ENCODE measurements at places on chromosomes 16 and 17.

DNA sequence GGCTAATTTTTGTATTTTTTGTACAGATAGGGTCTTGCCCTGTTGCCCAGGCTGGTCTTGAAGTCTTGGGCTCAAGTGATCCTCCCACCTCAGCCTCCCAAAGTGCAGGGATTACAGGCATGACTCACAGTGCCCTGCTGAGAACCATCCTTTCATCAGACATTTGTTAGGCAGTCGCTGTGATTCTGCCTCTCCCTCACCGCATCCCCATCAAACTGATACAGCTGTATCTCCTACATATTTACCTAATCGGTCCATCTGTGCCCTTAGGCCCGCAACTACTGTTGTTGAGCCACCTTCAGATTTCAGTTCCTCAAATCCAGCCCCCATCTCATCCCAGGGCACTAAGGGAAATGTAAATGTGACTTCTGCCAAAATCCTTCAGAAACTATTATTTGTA lies 2.0 kb upstream of the SLC43A2 start:
- no peak for DNase-seq

GRCh38 chr17:601244-601925 lies 113.3 kb downstream of the VPS53 start:
- no peak for DNase-seq

DNA sequence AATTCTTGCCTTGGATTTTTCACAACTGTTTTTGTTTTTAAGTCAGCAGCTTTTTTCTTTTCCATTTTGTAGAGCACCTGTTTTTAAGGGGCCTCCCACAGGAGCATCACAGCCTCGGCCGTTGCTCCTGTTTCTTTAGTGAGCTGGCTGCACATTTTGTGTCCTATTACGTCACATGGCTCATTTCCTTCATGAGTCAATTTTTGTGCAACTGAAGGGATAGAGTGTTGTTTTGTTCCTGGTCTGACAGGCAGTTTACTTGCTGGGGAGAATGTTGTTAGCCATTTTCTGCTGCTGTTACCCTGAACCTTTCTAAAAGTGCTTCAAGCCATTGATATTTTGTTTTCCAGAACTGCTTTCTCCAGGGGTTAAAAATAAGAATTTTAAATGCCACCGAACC lies 45.0 kb upstream of the CRISPLD2 start:
- DNase-seq = no peak

DNA sequence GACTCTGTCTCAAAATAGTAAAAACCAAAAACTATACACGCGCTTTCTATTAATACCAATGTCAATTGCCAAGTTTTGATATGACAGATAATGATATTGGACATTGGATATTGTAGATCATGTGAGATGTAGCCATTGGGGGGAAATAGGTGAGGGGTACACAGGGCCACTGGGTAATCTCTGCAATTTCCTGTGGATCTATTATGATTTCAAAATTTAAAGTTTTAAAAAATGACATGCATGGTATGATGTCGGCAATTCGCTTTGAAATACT lies 266.0 kb downstream of the PARN start:
- no peak for DNase-seq

GRCh38 chr17:20010099-20010863 lies 1.1 kb downstream of the SPECC1 start:
- DNase-seq = no peak

- no peak for DNase-seq
Observed at GRCh38 chr17:2445638-2446037, 44.8 kb upstream of the MNT start.

DNA sequence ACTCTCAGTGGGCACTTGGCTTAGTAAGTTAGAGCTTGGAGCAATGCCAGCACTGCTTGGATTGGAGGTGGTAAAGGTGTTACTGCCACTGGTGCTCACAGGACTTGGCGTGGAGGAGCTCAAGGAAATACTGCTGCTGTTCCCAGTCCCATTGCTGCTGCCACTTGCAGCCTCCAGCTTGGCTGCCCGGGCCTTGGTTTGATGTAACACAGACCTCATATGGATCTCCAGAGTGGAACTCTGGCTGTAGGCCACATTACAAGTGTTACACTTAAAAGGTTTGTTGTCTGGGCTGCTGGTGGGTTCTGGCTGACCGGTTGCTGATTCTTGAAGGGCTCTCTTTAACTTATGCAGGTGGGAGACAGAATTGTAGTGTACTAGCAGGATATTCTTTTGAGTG lies 250.3 kb downstream of the ZFHX3 start:
- no peak for DNase-seq

DNA sequence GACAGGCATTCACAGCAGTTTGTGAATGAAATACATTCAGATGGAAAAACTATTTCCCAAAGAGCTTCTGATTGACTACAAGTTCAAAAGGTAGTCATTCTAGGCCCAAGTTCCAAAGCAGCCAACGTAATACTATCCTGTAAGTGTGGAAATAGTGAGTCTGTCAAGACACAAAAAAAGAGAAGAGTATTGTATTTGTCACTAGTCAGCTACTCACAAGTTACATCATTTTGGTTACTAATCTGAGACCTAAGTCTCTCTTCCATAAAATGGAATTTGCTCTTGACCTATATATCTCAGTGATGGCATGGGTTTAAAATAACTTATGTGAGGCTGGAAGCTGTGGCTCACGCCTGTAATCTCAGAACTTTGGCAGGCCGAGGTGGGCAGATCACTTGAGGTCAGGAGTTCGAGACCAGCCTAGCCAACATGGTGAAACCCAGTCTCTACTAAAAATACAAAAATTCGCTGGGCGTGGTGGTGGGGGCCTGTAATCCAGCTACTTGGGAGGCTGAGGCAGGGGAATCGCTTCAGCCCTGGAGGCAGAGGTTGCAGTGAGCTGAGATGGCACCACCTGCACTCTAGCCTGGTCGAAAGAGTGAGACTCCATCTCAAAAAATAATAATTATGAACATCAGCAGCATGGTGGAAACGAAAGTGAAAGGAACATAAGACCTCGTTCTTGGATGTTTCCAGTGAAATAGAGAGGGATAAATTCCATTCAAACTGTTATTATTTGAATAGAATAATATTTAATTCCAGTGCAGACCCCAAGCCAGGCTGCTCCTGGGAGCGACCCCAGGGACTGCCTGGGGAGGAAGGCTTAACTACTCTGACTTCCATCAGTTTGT lies 2.9 kb downstream of the CMC2 start:
- no peak for DNase-seq

DNA sequence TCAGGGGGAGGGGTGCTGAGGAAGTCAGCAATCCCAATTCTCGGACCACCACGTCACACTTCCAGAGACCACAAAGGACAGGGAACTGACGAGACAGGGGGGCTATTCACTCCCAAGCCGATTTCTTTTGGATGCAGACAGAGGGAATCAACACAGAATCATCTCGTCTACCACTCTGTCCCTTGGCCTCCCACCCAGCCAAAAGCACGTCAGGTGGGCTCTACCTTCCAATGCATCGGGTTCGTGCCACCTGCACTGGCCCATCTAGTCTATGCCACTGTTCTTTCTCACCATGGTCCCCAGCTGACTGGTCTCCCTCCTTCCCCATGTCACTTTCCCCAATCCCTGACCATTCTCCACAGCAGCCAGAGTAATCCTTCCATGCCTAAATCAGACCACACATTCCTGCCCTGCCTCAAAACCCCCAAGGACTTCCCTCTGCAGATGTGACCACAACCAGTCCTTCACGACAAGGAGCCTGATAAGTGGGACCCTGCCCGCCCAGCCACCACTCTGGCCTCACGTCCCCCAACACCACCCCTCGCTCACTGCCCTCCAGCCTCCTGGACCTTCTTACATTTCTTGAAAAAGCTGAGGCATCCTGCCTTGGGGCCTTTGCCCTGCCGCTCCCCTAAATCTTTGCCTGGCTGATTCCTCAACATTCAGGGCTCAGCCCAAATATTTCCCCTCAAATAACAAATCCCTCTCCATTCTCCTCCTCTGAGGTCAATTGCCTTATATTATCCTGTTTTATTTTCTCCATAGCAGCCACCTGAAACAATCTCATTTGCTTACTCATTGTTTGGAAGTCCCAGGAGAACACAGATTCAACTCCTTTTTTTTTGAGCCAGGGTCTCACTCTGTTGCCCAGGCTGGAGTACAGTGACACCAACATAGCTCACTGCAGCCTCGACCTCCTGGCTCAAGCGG lies 70.4 kb downstream of the IL21R start:
- no peak for DNase-seq

DNA sequence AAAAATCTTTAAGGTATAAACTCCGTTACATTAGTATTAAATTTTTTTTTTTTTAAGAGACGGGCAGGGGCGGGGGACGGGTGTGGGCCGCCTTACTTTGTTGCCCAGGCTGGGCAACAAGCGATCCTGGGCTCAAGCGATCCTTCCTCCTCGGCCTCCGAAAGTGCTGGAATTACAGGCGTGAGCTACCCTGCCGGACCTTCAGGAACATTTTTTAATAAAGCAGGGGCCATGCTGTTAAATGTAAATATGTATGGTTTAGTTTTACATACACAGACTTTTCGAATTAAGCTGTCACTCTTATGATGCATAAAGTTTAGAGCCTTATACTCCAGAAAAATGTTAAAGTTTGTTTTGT lies 2.4 kb downstream of the PPM1D start:
- no peak for DNase-seq

GRCh38 chr16:52074133-52074532 lies 472.8 kb downstream of the TOX3 start:
- DNase-seq = no peak

GRCh38 chr16:49923411-49923810 lies 67.5 kb upstream of the ZNF423 start:
- no peak for DNase-seq

GRCh38 chr16:24890746-24891145 lies 45.0 kb downstream of the SLC5A11 start:
- DNase-seq = no peak

GRCh38 chr17:44968225-44969143 lies at the start of gene C1QL1:
C1QL1 (minus strand) TSS chr17:44968303; CDS start chr17:44968048, 255 bp downstream.
- peak; percentile 89 for DNase-seq

DNA sequence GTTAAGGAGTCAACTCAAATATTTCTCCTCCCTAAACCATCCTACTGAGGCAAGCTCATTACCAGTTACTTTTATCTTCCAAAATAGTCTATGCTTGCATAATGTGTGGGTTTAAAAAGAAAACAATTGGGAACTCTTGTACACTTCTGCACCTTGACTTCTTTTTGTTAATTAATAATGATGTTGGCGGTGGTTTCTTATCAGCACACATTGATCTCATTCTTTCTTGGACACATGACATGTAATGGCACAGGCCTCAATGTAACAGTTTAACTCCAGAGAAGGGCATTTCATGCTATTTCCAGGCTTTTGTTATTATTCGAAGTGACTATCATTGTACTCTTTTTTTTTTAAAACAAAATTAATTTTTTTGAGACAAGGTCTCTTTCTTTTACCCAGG lies 7.8 kb downstream of the PLCG2 start:
- DNase-seq = no peak

GRCh38 chr17:9644910-9645751 lies at the start of gene USP43:
USP43 (plus strand) TSS chr17:9645517; CDS start chr17:9645633, 116 bp downstream.
- DNase-seq = peak; percentile 29

DNA sequence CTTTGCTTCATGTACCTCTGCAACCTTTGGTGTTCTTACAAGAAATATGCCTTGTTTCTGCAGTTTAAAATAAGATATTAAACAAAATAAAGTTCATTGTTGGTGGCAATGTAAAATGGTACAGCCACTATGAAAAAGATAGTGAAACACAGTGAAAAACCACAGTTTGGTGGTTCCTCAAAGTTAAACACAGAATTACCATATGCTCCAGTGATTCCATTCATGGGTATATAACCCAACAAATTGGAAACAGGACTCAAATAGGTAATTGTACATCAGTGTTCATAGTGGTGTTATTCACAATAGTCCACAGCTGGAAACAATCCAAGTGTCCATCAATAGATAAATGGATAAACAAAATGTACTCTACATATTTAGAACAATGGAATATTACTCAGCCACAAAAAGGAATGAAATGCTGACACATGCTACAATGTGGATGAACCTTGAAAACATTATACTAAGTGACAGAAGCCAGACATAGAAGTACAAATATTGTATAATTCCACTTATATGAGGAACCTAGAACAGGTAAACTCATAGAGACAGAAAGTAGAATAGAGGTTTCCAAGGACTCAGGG lies 49.2 kb downstream of the CUEDC1 start:
- DNase-seq = peak; percentile 55

GRCh38 chr16:27226976-27227705 lies 23.8 kb downstream of the KDM8 start:
- DNase-seq = no peak

DNA sequence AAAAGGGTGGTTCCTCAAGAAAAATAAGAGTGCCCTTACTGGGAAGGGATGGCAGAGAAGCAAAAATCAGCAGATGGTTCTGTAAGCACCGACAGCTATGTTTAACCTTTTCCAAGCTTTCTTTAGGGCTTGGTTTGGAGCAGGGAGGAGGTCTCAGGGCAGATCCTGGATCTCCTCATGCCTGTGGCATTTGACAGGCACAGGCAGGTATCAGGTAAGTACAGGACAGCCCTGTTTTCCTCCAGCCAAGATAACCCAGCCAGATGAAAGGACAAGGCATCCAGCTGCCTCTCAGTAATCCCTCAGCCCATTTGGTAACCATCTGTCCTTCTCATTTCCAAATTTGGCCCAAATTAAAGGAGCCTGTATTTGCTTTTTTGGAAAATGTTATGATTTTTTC lies 141.5 kb downstream of the TOX3 start:
- no peak for DNase-seq

- no peak for DNase-seq
Observed at GRCh38 chr16:12519986-12520385, 283.7 kb downstream of the CPPED1 start.

GRCh38 chr17:15090533-15090932 lies 174.6 kb downstream of the PMP22 start:
- DNase-seq = no peak

Data from GM06990 (cell line).